ENCODE measurements at places on chromosomes 5 and 9.
A peak's percentile ranks its signal among the peaks of the same experiment; 100 is the strongest.

- DNase-seq = no peak
These were observed 99.2 kb downstream of the IRX1 start for GRCh38 chr5:3694819-3695218.

DNA sequence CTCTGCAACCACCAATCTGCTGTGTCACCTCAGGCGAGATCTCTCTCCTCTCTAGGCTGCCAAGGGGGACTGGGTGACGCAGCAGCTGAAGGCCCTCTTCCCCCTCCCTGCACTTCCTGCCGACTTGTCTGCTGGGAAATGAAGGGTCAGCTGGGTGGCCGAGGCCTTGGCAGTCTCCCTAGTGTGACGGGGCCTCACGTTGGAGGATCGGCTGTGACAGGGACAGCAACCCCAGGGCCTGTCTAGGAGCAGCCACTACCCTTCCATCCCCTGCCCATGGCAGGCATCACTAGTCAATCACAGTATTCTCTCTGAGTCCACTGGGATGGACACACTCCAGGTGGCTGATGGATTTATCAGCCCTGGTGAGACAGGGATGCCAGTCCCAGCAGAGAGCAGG lies 107.3 kb upstream of the SARDH start:
- no peak for DNase-seq

DNA sequence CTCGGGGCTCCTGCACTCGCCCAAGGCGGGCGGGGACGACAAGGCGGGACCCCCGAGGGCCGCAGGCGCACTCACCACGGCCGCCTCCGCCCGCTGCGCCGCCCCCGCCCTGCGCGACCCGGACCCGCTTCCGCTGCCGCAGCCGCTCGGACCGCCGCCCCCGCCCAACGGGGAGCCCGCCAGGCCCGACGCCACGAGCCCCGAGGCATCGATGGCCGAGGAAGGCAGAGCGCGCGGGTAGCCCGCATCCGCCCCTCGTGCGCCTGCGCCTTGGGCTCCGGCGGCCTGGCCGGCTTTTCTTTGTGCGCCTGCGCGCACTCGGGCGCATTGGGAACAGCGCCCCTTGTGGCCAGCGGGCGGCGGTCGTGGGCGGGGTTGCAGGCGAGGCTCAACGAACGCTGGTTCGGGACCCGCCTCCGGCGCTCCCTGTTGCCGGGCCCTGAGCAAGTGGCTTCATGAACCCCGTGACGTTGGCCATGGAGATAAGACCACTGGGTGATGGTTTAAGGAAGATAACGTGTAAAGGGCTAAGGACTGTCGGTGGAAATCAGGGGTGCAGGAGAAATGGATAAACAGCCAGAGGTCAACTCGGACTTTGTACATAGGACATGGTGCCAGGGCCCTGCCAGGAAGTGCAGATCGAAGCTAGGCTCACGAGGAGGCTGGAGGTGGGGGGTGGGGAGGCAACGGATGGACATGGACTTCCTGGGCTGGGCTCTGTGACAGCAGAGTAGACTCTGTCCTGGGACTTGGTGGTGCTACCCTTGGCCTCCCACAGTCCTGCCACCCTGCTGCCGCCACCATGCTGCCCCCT lies at the start of the genes C8G and FBXW5:
Gene C8G, plus strand, starts transcription at position 725 of the 814 bp plus-strand sequence. Its CDS starts 78 bp downstream, at position 803.
Gene FBXW5, minus strand, starts transcription at position 220 of the 814 bp plus-strand sequence. CDS start 655 bp downstream, outside the sequence.
- peak; percentile 96 for DNase-seq

DNA sequence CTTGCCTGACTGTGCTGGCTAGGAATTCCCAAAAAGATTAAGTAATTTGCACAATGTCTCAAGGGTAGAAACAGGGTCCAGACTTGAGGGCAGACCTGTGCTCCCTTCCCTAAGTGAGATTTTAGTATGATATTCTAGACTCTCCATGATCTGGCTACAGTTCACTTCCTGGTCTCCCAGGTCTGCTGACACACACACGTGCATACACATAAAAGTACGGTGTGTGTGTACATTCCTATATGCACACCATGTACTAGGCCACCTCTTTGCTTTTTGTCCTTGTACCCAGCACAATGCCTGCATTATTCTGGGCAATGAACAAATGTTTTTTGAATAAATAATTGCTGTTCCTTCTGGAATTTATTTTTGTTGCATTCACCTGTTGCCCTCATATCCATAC lies 83.7 kb downstream of the SH3RF2 start:
- DNase-seq = no peak

DNA sequence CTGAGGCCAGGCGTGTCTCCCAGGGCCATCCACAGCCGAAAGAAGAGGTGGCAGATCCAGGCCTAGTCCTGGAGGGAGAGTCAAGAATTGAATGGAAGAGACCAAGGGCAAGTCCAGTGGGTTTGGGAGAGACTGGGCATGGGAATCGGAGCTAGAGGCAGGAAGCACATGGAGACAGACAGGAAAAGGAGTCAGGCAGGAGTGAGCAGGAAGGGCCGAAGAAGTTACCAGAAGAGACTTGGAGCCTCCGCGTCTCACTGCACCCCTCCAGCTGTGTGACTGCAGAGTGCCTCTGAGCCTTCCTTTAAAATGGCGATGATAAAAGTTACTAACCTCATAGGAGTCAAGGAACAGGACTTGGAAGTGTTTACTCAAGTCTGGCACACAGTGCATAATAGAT lies 64.4 kb upstream of the ANGPTL2 start:
- DNase-seq = no peak

DNA sequence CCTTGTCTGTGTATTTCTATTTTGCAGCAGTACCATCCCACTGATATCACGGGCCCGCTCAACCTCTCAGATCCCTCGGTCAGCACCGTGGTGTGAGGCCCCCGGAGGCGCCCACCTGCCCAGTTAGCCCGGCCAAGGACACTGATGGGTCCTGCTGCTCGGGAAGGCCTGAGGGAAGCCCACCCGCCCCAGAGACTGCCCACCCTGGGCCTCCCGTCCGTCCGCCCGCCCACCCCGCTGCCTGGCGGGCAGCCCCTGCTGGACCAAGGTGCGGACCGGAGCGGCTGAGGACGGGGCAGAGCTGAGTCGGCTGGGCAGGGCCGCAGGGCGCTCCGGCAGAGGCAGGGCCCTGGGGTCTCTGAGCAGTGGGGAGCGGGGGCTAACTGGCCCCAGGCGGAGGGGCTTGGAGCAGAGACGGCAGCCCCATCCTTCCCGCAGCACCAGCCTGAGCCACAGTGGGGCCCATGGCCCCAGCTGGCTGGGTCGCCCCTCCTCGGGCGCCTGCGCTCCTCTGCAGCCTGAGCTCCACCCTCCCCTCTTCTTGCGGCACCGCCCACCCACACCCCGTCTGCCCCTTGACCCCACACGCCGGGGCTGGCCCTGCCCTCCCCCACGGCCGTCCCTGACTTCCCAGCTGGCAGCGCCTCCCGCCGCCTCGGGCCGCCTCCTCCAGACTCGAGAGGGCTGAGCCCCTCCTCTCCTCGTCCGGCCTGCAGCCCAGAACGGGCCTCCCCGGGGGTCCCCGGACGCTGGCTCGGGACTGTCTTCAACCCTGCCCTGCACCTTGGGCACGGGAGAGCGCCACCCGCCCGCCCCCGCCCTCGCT lies 1.9 kb downstream of the LRRC26 start:
- no peak for DNase-seq

DNA sequence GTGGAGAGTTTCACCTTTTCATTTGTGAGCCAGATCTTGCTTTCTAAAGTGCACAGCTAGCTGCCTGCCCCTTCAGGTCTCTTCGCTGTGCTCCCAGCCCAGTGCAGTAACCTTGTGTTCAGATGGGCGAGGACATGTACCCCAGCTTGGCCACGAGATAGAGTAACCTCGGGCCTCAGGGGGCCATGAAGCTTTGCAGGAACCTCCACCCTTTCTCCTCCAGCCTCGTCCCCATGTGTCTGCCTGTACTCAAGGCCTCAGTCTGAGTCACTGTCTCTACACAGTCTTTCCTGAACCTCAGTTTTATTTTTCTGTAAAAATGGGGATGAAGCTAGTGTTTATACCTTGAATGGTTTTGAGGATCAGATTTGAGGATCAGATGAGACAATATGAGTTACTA lies 37.9 kb downstream of the ERGIC1 start:
- no peak for DNase-seq

DNA sequence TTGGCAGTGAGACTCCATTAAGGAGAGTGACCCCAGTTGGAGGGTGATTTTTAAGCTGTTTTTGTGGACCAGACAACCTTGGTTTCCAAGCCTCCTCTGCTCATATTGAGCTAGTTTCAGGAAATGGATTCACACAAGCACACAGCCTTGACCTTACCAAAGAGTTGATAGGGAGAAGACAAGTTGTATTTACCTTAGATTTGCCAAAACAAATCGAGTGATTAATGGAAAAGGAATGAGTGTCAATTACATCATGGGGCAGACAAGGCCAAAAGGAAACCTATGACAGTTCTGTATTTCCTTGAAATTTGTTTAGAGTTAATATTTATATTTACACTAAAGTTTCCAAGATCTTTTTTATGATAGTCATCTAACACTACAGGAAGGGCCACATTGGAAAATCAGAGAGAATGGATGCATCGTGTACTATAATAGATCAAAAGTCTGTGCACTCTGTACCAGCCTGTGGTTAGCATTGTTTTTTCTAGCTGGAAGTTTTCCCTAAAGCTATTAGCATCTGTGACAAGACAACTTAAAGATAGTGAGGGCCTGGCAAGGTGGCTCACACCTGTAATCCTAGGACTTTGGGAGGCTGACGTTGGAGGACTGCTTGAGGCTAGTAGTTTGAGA lies 86.0 kb upstream of the FER start:
- DNase-seq = no peak

GRCh38 chr9:134453776-134454475 lies 127.7 kb downstream of the RXRA start:
- DNase-seq = no peak

DNA sequence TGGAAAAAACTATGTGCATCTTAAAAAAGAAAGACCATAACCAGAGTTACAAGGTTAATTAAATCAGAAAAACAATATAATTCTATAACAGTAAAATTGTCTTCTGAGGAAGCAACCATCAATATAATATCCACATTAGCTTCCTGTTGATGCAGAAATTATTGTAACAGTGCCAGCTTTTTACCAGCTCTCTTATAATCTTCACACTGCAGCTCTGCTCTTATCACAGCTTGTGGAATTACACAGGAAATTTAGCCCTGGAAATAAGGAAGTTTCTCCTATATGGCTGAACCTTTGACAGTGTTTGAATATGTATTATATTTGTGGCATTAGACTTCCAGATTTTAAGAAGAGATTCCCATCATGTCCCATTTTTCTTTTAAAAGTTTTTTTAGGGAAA lies 49.1 kb upstream of the TEK start:
- no peak for DNase-seq

GRCh38 chr9:135533113-135533512 lies 11.9 kb downstream of the LCN1 start:
- no peak for DNase-seq

DNA sequence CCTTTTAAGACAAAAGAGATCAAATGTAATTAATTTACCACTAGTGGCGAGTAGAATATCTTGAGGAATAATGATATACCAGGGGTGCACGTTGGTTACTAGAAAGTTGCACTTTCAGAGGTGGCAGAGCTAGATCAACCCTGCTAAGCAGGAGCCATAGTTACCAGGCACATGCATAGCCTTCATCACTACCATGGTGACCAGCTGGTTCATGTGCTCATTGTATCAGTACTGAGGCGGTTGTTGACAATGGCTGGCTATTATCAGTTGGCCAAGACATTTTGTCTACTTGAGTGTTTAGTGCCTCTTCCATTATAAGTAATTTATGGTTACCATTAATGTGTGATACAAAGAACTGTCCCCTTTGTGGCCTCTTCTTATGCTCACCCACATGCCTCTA lies 201.2 kb downstream of the FGF10 start:
- no peak for DNase-seq

DNA sequence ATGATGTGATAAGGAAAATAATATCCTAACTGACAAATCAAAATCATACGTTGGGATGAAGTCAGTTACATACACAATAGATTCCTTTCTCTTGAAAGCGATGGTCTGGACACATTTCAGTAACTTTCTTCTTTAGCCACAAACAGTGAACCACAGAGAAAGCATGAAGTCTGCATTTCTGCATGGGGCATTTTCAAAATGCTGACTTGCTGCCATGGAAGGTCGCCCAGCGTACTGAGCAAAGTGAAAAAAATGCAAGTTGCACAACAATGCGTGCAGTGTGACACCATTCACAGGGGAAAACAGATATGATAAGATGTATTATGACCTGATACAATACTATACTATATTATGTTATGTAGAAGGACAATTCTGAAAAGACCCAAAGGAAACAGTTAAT lies 146.3 kb downstream of the SNX18 start:
- no peak for DNase-seq

DNA sequence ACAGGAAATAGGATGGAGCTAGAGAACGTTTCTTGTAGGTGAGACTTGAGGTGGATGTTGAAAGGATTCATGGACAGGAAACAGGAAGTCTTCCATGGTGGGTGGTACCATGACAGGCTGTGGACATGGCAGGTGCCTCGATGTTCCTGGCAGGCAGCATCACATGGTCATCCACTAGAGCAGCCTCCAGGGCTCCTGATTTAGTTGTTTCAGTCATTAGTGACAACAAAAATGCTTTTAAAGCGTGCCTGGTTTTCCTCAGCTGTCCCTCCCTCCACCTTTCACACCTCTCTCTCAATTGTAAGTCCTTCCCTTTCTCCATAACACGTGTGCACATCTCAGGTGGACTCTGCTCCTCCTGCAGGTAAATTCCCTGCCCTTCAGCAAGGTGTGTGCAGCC lies 25.2 kb upstream of the ASPN start:
- no peak for DNase-seq

- DNase-seq = no peak
These were observed 907 bp upstream of the NR2F1 start for GRCh38 chr5:93582167-93582462.

DNA sequence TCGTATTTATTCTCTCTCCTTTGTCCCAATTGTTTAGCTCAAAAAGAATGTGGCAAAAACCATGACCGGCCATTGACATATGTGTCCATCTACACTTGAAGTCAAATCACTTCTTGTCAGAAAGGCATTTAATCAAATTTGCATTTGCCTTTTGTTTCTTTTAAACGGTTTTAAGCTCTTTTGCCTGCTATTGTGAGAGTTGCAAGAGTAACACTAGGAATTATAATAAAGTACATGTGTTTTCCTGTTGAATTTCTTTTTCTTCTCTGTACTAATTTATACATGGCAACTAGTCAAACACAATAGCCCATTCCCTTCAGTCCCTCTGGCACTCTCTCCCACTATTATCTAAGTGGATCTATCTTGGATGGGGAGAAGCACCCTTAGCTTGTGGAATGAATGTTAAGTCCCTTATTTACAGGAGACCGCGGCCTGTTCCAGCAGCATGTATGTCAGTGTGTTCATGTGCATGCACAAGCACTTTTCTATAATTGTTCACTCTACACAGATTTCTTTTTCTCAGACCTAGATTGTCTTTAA lies 3.2 kb downstream of the ADAMTSL1 start:
- DNase-seq = no peak

DNA sequence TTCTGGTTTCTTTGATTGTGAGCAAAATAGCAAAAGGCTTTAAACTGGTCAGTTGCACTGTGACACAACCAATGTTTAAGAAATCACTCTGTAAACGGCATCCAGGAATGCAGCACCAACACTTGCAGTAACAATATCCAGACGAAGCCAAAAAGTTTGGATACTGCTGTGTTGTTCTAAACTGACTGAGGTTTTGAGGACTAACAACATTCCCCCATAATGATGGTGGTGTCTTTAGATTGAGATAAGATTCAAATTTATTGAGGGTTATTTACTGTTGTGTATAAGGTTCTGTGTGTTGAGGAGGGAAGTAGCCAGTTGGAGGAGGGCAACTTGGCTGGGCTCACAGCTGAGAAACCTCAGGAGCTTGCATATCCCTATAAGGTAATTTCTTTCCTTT lies 353.6 kb downstream of the BNC2 start:
- DNase-seq = no peak

GRCh38 chr9:136614967-136615623 lies 47.6 kb upstream of the EGFL7 start:
- DNase-seq = no peak

GRCh38 chr5:154479160-154479943 lies 1.3 kb upstream of the HAND1 start:
- DNase-seq = peak; percentile 41

GRCh38 chr9:18452276-18452675 lies 21.7 kb upstream of the ADAMTSL1 start:
- DNase-seq = no peak

All from activated T-cell treated with anti-CD3 and anti-CD28 coated beads, Interleukin-2, amount 50 U/mL, for 72 hours (primary cell).